ENCODE measurements at places on chromosomes 5 and 9.

DNA sequence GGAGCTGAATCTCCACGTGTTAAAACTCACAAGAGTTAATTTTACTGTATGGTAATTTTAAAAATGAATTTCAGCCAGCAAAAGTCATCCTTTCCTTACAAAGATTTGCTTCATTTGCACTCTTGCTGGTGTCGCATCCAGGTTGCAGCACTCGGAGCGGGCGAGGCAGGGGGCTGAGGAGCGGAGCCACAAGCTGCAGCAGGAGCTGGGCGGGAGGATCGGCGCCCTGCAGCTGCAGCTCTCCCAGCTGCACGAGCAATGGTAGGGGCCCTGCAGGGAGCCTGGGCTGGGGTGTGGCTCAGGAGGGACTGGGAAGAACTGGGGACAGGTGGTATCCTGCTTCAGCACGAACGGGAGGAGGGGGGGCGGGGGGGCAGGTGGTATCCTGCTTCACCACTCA lies 27.1 kb downstream of the HNRNPH1 start:
- no peak for DNase-seq

DNA sequence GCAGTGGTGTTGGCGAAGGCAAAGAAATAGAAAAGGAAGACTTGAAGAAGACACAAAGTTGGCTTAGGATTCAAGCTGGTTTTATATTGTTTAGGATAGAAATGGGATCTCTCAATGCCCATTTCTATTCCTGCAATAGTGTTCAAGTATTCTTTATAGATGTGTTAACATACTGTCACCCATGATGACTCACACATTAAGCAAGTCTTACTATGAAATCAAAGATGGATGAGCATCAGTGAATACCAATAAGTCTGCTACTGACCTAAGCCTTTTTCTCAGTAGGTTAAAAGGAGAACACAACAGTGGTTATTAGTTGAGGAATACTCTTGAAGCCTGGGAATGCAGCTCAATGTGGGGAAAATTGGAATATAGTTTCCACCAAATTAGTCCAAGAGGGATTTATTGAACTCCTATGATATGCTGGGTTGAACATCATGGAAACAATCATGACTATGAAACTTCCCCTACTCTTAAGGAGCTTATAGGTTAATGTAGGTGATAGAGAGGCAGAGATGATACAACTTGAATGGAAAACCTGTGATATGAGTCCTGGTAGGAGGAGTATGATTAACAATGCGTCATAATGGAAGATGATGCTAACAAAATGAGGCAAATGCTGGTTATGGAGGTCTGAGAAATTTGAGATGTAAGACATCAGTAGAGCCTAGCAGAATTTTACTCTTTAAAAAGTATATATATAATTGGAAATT lies 417.1 kb upstream of the DAP start:
- DNase-seq: no peak

DNA sequence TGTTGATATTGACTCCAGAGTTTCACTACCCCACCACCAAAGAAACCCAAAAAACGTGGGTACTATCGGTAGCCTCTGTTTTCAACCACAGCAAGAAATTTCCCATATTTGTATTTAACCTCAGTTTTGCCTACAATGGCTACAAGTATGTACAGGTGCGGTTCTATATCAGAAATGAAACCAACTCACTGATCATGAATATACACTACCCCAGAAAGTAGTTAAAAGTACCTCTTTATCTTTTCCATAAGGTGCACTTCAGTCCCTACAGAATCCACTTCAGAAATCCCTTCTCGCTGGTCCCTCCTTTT lies 140.6 kb upstream of the SLC12A2 start:
- no peak for DNase-seq

GRCh38 chr5:141507387-141508091 lies 18.7 kb downstream of the PCDHGC5 start:
- DNase-seq: peak; percentile 68

DNA sequence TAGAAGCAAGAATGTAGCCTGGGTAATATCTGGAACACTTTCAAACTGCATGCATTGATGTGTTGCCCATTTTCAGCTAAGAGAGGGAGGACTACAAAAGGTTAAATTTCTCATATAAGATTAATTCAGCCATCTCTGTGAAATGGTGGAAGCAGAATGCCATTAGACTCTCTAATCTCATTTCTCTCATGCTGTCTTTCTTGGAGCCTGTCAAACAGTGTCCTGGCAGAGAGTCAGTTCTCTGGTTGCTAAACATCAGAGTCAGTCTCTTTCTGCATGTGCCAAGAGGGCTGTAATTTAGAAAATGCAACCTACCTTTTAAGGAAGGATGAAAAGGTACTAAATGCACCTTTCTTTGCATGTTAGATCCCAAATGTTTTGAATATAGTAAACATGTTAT lies 910 bp upstream of the GARNL3 start:
- DNase-seq: no peak

Data from GM04503 (cell line).